ENCODE measurements at places on chromosomes 13 and 19.

DNA sequence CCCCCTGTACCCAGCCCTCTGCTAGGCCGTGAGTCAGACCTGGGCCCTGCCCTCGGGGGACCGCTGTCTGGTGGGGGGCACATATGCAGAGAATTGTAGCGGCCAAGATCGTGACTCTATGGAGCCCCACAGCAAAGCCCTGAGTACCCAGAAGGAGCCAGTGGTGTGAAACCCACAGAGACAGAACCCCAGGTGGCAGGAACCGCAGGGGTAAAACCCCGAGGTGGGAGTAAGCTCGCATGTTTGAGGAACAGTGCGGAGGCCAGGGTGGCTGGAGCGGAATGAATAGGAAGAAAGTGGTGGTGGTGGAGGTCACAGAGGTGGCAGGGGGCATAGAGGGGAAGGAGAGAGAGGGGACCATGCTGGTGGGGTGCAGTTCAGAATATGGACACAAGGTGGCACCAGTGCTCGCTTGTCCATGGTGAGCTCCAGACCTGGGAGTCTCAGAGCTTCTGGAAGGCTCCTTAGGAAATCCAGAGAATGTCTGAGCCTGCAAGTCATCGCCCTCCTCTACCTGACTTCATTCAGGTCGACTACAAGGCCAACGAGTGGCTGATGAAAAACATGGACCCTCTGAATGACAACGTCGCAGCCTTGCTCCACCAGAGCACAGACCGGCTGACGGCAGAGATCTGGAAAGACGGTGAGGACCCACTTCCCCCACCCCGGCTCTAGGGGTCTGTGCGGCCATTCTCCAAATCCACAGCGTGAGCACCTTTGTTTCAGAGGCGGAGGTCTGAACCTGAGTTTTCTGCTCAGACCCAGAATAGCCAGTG lies 48.9 kb downstream of the MYH14 start:
- DNase-seq = peak; percentile 47

DNA sequence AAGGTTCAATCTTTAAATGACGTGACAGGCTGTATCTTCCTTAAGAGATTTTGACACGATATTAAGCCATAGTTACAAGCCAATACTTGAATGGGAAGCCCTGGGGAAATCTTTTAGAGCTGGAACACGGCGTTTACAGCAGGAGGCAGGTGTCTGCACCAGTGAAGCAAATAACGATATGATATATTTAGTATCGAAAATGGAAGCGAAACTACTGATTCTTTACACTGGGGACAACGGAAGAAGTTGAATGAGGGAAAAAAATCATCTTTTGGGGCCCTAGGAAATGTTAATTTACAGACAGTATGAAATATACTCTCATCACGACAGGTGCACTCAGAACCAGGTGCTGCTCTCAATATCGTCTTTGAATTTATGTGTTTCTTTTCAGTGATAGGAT lies 793.9 kb upstream of the PCDH20 start:
- DNase-seq = no peak

- no peak for DNase-seq
Measured at GRCh38 chr13:54852831-54853230, 1824.2 kb downstream of the OLFM4 start.

DNA sequence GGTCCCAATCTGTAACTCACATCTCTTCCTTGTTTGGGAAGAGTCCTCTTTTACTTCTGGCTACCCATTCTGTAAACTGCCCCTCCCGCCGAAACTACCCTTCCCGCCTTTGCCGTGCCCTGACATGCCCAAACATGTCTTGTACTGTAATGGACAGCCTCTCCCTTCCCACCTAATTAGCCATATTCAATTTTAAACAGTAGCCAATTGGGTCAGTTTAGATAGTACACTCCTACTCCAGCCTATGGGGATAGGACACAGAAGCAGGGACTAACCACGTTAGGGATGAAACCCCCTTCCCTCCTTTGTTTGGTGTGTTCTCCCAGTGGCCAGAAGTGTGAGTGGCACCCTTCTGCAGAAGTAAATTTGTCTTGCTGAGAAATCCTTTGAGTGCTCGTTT lies 34.2 kb downstream of the SACS start:
- DNase-seq = peak; percentile 14

DNA sequence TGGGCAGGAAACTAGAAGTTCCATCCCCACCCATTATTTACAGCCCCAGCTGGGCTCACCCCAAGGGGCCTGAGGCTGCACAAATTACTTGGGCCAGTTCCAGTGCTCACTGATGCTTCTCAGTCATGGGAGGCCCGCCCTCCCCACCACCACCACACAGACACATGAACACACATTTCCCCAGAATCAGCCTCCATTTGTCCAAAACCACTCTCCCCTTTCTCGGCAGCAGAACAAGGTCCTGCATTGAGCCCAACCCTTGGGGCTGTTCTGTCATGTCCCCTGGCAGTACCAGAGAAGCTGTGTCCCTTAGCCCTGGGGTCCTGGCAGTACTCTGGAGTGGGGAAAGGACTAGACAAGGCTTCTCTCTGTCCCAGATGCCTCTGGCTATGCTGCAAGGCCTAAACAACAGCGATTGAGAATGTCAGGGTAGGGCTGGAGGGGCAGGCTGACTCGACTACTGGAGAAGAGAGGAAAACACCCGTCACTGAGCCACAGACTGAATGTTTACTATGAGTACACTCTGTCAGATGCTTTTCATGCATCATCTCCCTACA lies 21.8 kb downstream of the SAMD4B start:
- no peak for DNase-seq

DNA sequence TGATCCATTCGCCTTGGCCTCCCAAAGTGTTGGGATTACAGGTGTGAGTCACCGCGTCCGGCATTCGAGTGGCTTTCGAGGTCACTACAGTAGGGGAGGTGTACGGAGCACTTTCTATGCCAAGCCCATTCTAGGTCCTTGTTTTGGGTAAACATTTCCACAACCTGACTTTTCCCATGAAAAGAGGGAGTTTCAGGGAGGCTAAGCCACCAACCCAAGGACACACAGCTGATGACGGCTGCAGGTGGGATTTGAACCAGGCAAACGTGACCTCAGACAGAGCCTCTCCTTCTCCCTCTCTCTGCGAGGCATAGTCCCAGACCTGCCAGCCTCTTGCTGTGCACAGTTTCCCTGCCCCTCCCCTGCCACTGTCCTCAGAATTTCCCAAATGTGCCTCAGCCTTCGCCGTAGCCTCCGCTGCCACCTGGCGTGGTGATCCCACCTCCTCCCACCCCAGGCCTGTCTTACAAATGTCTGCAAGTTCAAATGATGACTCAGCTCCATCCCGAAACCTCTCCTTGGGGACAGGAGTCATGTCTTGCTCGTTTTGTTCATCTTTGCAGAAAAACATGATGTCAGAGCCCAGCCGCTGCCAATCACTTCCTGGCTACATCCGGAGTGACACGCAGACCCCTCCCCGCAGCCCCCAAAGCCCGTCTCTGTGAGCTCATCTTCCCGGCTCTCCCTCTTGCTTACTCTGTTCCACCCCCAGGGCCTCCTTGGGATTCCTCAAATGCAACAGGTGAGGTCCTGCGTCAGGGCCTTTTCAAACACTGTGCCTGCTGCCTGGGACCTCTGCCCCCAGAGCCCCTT lies 6.6 kb upstream of the GADD45B start:
- DNase-seq = no peak

- DNase-seq = no peak
Measured at GRCh38 chr13:90436697-90437096, 910.8 kb upstream of the MIR17HG start.

DNA sequence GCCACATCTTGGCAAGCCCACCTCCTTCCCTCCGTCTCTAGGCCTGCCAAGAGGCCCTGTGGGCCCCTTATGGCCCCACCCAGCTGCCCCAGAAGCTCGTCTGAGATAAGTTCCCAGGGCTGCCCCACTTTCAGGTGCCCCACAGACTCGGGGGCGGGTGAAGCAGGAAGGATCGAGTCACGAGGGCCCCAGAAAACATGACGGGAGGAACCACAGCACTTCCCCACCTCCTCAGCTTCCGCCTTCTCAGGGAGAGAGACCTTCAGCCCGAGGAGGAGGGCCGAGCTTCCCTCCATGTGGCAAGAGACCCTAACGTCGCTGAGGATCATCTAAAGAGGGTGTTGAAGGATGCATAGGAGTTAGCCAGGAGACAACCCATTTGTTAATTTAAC lies 4.5 kb upstream of the IL12RB1 start:
- DNase-seq = no peak

DNA sequence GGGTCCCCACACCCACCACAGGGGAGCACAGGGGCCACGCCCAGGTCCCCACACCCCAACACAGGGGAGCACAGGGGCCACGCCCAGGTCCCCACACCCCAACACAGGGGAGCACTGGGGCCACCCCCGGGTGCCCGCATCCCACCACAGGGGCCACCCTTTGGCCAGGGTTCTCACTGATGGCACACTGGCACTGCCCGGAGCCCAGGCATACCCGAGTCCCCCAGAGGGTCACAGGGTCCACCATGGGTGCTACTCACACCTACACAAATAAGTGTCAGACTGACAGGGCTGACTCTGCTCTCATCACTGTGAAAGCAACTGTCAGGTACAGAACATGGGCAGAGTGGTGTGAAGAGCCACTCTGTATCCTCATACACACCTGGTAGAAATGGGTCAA lies 98.8 kb downstream of the TUBGCP3 start:
- no peak for DNase-seq

DNA sequence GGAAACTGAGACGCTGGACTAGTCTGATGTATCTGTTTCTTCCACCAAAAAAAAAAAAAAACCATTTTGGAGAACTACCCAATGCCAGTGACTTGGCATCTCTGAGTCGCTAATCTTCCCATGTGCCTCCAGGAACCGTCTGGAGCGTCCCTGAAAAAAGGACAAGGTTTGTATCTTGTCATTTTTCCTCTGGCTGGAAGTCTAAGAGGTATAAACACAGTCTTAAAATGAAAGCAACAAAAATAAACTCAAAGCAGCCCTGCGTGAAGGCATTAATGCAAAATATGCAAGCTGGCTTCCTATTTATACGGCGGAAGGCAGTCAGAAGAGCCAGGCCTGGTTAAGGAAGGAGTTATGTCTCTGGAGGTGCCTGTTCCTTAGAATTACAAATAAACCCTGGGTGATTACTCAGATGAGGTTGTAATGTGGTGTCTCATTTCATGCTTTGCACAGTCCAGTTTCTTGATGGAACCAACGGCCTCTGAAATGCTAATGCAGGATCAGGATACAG lies 20.3 kb downstream of the ACTN4 start:
- DNase-seq = no peak

DNA sequence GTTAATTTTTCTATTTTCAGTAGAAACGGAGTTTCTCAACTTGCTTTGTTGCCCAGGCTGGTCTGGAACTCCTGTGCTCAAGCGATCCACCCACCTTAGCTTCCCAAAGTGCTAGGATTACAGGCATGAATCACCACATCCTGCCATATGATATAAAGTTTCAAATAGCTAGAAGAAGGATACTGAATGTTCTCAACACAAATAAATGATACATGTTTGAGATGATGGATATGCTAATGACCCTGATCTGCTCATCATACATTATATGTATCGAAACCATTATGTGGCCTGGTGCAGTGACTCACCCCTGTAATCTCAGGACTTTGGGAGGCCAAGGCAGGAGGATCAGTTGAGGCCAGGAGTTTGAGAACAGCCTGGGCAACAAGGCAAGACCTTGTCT lies 11.5 kb downstream of the CIB3 start:
- DNase-seq = no peak

GRCh38 chr19:7326105-7326877 lies 22.4 kb upstream of the ARHGEF18 start:
- DNase-seq = peak; percentile 27

- no peak for DNase-seq
Measured at GRCh38 chr13:112900691-112901091, 68.3 kb upstream of the MCF2L start.

- no peak for DNase-seq
Measured at GRCh38 chr13:100356889-100357288, 231.7 kb downstream of the GGACT start.

GRCh38 chr19:38736413-38737280 lies 7.6 kb downstream of the CAPN12 start:
- DNase-seq = no peak

- DNase-seq = no peak
Measured at GRCh38 chr19:35229601-35230000, 1.1 kb upstream of the FAM187B start.

GRCh38 chr13:114080739-114081561 lies 51.5 kb downstream of the RASA3 start:
- DNase-seq = no peak

GRCh38 chr13:89281331-89281730 lies 1610.2 kb downstream of the SLITRK5 start:
- no peak for DNase-seq

GRCh38 chr13:46535825-46536224 lies 17.1 kb upstream of the LRCH1 start:
- no peak for DNase-seq

DNA sequence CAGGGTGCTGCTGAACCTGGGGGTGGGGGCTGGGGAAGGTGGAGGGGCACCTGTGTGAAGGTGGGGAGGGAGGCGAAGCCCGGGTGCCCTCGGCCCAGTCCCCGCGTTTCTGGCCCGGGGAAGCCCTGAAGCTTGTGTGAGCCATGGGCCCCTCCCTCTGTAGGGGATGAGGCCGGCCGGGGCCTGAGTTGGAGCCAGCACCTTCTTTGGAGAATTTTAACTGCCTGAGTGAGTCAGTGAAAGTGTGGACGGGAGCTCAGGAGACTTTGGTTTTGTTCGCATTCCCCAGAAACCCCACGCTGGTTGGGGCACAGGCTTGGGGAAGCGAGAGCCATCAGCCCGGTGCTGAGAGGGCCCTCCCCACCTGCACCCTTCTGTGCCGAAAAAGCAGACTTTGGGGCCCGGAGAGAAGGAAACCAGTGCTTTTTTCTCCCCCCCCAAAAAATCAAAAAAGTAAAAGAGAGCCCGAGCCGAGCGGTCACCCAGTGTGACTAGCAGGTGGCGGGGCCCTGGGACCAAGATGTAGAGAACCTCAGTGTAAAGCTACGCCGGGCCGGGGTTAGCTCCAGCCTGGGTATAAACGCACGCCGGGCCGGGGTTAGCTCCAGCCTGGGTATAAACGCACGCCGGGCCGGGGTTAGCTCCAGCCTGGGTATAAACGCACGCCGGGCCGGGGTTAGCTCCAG lies 45.1 kb downstream of the TMEM255B start:
- no peak for DNase-seq

GRCh38 chr19:18292462-18292809 lies 11.0 kb upstream of the JUND start:
- DNase-seq = no peak

DNA sequence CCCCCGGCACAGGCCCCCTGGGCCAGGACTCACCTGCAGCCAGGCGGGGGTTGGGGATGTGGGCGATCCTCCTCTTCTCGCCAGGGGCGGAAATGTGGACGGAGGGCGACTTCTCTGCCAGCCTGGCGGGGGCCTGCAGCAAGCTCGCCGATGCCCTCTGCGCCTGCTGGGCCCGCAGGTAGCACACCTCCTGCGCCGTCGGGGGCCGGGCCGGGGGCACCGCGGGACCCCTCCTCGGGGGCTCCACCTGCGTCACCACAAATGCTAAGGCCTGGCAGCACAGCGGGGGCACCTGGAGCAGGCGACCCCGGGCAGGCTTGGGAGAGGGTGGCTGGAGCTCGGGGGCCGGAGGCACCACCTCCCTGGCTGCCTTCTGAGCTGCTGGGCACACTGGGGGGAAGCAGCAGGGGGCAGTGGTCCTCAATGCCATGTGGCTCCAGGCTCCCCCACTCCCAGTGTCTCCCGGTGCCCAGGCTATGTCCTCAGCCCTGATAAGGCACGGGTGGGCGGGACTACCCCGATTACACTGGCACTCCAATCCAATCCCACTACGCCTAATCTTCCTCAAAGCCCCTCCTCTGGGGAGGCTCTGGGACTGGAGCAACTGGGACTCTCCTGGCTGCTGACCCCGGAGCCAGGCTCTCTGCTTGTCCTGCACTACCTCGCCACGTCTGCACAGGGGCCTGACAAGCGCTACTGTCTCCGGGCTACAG lies 11.6 kb upstream of the ATP8B3 start:
- DNase-seq = no peak
